ENCODE measurements at places on chromosomes 11 and 22.
A peak's percentile ranks its signal among the peaks of the same experiment; 100 is the strongest.

DNA sequence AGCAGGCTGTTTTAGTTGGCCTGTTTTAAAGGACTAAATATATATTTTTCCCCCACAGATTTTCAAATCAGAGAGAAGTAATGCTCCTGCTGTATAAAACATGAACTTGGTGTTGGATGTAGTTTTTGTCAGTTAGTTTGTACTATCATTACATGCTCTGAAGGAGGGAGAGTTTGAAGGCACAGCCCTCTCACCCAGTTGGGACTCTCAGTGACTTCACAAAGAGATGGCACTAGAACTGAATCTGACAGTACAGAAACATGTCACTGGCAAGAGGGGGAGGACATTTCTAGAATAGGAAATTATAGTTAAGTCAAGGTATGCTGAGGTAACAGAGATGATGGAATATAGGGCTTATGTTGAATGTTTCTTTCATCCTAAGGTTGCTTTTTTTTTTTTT lies 21.0 kb upstream of the C1QTNF4 start:
- no peak for DNase-seq

DNA sequence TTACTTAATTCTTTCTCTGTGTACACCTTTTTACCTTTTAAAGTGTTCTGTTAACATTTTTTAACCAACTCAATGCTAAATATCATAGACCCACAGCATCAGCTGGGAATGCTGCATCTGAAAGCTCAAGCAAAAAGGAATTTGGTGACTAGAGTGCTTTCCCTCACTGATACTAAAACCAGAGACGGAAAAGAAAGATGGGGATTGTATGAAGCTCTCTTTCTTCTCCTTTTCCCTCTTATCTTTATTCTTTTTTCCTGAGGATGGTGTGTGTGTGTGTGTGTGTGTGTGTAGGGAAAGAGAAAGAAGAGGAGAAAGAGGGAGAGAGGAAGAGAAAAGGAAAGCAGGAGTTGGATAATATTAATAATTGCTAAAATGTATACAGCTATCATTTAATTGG lies 4.1 kb upstream of the SIK2 start:
- no peak for DNase-seq

- no peak for DNase-seq
Observed at GRCh38 chr11:66936311-66936711, 21.9 kb downstream of the PC start.

GRCh38 chr11:13421561-13421960 lies 41.5 kb downstream of the BTBD10 start:
- no peak for DNase-seq

- DNase-seq, result no peak
Observed at GRCh38 chr11:78573681-78574080, 983 bp downstream of the NARS2 start.

DNA sequence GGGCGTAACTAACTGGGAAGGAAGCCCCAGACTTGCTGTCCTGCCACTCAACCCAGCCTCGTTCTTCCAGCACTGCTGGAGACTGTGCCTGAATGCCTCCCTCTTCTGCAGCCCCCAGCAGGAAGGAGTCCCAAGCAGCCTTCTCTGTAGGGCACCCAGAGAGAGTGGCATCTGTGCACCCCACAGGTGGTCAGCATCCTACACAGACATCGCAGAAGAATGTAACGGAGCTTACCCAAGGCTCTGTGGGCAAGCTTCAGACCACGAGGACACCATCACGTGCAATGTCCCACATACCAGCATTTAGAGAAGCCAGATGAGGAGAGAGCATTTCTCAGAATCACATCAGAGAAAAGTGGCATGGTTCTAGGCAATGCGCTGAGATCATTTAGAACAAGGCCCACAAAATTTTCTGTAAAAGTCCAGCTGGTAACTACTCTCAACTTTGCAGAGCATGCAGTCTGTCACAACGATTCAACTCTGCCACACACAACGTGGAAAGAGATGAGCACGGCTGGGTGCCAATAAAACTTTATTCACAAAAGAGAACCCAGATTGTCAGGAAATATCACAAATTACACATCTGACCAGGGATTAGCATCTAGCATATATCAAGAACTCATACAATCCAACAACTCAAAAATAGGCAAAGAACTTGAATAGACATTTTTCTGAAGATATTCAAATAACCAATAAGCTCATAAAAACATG lies 33.4 kb downstream of the SHANK2 start:
- no peak for DNase-seq

GRCh38 chr11:122632181-122632824 lies 23.2 kb upstream of the UBASH3B start:
- no peak for DNase-seq

- no peak for DNase-seq
Observed at GRCh38 chr11:96875712-96876111, 485.9 kb downstream of the JRKL start.

GRCh38 chr22:29310863-29311339 lies 4.5 kb downstream of the GAS2L1 start:
- peak; percentile 81 for DNase-seq

- no peak for DNase-seq
Observed at GRCh38 chr11:13051257-13051656, 42.1 kb downstream of the RASSF10 start.

DNA sequence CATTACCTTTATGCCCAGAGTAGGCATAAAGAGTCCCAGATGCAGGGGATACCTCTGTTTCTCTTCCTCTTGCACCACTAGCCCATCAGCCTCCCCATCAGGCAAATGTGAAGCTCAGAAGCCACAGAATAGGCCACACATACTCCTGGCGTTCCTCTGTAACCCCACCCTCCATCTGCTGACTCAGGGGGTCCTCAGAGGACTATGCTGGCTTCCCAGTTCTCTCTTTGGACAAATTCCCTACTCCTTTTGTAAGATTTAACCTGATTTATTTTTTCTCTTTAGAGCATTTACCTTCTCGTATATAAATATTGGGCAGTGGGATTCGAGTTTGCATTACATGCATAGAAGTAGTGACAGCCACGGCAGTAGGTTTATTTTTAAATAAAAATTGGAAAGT lies 262.3 kb upstream of the CADM1 start:
- no peak for DNase-seq

- DNase-seq, result no peak
Observed at GRCh38 chr11:4164884-4165590, 70.4 kb downstream of the RRM1 start.

GRCh38 chr22:36911887-36912661 lies 1.4 kb upstream of the CSF2RB start:
- no peak for DNase-seq

DNA sequence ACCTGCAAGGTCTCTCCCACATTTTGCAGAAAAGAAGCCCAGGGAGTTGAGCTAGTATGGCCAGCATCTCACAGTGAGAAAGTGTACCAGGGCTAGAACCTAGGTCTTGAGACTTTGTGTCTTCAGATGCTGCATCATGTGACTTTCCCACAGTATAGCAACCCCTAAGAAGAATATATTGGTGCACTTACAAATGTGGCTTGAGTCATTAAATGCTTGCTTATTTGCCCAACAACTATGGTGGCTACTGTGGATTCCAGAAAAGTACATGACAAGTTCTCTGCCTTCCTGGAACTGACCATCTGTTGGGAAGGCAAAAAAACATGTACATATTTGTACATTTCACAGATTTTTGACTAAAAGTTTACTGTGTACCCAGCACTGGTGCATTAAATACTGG lies 55.0 kb downstream of the POLD3 start:
- no peak for DNase-seq

- DNase-seq, result peak; percentile 26
Observed at GRCh38 chr11:126352934-126353801, 2.3 kb upstream of the ST3GAL4 start.

DNA sequence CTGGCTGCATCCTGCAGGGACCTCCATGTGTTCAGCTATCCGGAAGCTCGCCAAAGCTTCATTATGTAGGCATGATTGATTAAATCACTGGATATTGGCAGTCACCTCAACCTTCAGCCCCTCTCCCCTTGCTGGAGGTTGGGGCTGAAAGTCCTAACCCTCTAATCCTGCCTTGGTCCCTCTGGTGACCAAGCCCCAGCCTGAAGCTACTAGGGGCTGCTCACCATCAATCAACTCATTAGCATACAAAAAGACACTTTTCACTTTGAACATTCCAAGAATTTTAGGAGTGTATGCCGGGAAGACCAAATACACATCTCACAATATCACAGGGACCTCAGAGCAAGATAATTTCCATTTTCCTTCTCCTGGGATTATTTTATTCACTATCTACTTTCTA lies 38.8 kb upstream of the TPBGL start:
- no peak for DNase-seq

DNA sequence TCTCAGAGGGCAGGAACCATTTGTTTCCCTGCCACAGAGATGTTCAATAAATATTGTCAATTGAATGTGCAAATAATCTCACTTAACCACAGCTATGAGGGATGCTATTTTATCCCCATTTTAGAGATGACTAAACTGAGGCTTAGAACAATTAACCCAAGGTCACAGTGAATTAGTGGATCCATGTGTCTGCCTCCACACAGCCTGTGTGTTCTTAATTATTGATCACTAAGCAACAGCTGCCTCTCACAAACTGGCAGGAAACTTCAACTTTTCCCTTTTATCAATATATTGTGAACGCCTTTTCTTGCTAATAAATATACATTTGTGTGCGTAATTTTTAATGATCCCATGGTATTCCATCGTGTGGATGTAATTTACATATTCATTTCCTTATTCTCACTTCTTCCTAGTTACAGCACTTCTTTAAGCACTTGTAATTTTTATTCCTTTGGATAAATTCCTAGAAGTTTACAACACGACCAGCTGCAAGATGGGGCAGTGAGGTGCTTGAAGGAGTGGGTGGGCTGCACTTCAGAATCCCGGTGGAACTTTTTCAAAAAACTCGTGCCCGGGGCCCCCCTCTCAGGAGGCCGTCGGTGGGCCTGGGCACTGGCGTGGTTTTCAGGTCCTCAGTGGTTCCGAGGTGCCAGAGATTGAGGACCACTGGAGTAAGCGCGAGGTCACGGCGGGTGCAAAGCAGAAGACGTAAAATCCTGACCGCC lies 915 bp upstream of the SREBF2 start:
- DNase-seq, result no peak

DNA sequence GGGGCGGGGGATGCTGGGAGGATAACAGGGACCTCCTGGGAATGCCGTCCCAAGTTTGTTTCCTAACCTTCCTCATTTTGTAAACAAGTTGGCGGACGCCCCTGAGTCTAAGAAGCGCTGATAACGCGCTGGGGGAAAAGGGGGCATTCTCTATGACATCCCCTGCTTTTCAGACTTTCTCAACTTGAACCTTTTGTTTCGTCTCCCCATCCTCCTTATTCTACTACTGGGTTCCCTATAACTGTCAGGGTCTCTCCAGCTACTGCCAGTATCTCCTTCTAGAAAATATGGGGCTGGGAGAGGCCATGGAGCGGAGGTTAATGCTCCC lies 654 bp downstream of the TMEM86A start:
- no peak for DNase-seq

- DNase-seq, result no peak
Observed at GRCh38 chr11:17267576-17267975, 9.0 kb upstream of the NUCB2 start.

DNA sequence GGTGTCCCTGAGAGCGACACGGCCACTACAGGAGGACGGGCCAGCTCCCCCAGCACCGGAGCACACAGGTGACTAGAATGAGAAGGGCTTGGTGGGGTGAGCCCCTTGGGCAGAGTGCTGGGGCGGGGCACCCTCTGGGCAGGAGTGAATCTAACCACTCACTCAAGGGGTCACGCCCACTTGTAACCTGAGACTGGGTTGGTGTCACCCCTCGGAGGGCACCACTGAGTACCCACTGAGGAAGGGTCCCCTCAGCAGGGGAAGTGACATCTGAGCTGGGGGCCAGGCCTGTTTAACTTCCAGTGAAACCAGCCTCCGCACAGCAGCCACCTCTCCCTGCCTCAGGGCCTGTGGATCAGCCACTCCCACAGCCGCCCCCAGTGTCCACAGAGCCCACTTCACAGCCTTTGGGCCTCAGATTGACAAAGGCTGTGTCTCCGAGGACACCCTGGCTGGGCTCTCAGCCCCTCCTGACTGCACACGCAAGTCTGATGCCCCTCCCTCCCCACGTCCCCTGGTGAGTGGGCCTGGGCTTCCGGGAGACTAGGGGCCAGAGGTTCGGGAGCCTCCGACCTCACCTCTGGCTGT lies 5.6 kb downstream of the GATD1 start:
- DNase-seq, result no peak

GRCh38 chr11:34647131-34647530 lies 26.2 kb downstream of the EHF start:
- no peak for DNase-seq

GRCh38 chr11:62575156-62575555 lies 1.5 kb upstream of the EEF1G start:
- no peak for DNase-seq

DNA sequence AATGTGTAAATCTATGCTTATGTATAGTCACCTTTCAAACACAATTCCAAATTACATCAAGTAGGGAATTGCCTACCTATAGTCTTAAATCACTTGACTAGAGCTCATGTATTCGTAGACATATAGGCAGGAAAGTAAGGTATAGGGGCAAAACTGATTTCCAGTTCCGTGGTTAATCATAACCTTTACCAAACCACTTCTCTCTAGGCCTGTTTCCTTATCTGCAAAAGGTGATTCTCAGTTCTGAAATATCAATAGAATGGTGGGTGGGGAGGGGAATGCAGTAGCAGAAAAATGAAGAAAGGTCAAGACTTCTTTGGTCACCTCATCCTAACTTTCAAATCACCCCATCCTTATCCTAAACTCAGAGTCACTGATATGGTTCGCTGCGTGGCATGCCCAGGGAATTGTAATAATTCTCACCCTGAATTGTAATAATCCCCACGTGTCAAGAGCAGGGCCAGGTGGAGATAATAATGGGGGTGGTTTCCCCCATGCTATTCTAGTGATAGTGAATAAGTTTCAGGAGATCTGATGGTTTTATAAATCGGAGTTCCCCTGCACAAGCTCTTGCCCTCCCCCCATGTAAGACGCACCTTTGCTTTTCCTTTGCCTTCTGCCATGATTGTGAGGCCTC lies 1.9 kb upstream of the ANO5 start:
- no peak for DNase-seq

DNA sequence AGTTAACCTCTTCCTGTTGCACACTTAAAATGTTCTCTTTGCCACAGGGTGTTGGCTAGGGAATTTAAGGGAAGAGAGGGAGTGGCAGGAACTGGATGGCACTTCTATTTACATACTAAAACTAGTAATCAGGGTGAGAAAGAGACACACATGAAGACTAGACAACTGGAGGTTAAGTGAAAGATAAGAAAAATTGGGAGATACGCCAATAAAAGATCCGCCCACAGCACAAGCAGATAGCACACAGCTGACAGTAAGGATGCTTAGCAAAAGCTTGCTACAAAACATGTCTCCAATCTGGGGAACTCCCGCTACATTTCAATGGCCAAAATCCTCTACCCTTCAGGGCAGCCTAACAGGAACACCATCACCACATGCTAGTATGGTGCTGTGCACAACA lies 12.8 kb downstream of the CPSF7 start:
- DNase-seq, result no peak

All from activated naive CD8-positive, alpha-beta T cell treated with anti-CD3 and anti-CD28 coated beads, Interleukin-2, amount 50 U/mL, for 24 hours (primary cell).